ENCODE measurements at places on chromosomes 7 and 10.

DNA sequence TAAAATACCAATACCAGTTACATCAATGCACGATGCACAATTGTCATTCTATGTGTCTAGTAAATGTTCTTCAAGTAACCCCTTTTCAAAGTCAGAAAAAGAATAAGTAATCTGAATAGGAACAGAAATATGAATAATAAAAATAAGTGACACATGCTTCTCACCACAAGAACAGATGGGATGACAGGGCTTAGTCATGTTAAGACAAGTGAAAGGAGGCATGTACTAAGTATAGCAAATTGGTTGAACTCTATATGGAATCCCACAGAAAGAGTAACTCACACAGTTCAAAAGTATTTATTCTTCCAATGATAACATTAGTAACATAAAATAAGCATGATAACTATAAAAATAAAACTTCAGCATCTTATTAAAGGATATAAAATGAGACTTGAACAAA, 100.9 kb upstream of the TAS2R16 start:
- DNase-seq, result no peak

GRCh38 chr7:17319164-17320101, 21.0 kb downstream of the AHR start:
- no peak for DNase-seq

- no peak for DNase-seq
Measured at GRCh38 chr10:62166331-62167131, 102.1 kb downstream of the RTKN2 start.

GRCh38 chr10:119090968-119091367, 10.4 kb upstream of the EIF3A start:
- DNase-seq, result no peak

DNA sequence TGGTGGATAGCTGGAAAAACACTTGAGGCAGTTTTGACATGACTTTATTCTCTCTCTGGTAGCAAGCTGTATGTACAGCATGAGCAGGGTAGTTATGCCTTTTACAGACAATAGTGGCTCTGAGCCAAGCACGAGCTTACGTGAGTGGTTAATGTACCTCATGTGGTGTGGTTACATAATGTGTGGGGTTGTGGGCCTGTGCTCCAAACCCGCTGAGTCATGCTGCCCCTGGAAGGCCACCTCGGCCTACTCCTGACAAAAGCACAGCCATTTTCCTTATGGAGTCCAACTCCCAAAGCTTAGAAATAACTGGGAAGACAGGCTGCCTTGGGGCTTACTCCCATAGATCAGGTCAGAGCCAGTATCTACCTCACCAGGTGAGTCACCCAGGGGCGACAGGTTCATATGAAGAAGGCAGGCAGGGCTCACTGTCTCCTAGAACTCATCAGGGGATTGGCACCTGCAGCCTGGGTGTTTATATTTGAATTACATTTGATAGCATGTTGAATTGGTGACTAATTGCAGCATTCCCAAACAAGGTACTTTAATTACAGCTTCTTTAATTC, 404.5 kb downstream of the ADRA2A start:
- no peak for DNase-seq

- DNase-seq, result no peak
Measured at GRCh38 chr7:74012842-74013249, 15.1 kb upstream of the ELN start.

- no peak for DNase-seq
Measured at GRCh38 chr7:41786944-41787343, 84.1 kb upstream of the INHBA start.

- no peak for DNase-seq
Measured at GRCh38 chr10:114758331-114758730, 63.2 kb upstream of the FHIP2A start.

- peak; percentile 32 for DNase-seq
Measured at GRCh38 chr10:31759124-31759798, 169.4 kb downstream of the ARHGAP12 start.

GRCh38 chr10:95196046-95196445, 2.0 kb downstream of the ACSM6 start:
- no peak for DNase-seq

- DNase-seq, result no peak
Measured at GRCh38 chr10:98030093-98030821, at the start of gene CRTAC1. Gene CRTAC1, minus strand, starts transcription at chr10:98030621. Its CDS starts 149 bp downstream, at chr10:98030472.

GRCh38 chr7:151060113-151060415, 675 bp downstream of the SLC4A2 start:
- no peak for DNase-seq

GRCh38 chr7:43956027-43956426, 29.8 kb downstream of the UBE2D4 start:
- no peak for DNase-seq

DNA sequence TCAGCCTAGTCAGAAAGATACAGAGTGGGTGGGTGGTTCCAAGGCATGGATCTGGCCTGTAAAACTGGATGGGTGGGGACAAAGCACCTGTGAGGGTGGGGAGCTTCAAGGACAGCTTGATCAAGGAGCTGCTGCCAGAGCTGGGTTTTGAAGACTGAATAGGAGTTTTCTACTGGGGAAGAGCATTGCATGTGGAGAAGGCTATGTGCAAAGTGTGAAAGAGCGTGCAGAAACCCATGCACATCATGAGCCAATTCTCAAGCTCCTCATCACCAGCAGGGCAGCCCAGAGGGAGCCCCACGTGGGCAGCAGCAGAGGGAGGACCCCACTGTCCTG, 58.6 kb downstream of the PDGFA start:
- no peak for DNase-seq

DNA sequence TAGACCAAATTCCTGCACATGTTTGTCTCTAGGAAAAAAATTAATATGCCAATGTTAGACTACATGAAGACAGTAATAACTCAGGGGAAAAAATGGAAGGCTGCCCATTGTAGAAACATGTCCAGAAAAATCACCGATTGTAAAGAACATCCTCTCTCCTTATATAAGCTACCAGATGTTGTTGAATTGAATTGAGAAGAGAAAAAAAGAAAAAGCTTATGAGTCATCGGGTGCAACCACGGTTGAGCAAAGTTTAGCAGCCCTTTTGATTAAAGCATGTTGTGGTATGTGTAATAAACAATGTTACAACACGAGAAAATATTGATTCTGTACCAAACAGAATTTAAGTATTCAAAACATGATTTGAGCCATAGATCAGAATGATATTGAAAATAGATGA, 102.3 kb upstream of the ARHGAP21 start:
- DNase-seq, result no peak

GRCh38 chr10:60666221-60666620, 112.1 kb upstream of the CDK1 start:
- DNase-seq, result no peak

DNA sequence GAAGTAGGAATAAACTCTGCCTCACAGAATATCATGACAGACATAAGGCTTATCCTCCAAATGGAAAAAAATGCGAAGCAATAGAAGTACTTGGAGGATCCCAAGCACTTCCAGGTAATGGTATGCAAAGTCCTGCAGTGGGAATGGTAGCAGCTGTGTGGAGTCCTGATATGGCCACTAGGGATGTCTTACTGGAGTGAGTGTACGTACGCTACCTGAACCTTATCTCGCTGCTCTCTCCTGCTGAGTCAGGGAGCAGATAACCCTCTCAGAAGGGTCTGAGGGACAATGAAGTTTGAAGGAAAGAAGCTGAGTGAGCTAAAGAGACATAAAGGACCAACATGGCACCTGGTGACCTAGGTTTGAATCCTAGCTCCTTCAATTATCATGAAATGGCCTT, 42.2 kb downstream of the CH25H start:
- DNase-seq, result no peak

- DNase-seq, result no peak
Measured at GRCh38 chr10:20936396-20936795, 39.3 kb upstream of the NEBL start.

DNA sequence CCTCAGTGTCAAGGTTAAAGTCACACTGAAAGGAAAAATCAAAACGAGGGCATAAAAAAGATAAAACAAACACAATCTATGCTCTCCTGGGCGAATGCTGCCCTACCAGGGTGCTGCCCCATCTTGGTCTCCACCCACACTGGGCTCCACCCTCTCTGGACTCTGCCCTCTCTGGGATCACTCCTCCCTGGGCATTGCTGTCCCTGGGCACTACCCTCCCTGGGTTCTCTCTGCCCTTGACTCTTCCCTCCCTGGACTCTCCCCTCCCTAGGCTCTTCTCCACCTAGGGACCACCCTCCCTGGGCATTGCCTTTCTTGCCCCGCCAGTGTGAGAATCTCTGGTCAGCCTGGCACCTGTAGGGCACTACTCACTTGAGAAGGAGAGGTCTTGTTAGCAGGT, 8.6 kb downstream of the GDF2 start:
- no peak for DNase-seq

DNA sequence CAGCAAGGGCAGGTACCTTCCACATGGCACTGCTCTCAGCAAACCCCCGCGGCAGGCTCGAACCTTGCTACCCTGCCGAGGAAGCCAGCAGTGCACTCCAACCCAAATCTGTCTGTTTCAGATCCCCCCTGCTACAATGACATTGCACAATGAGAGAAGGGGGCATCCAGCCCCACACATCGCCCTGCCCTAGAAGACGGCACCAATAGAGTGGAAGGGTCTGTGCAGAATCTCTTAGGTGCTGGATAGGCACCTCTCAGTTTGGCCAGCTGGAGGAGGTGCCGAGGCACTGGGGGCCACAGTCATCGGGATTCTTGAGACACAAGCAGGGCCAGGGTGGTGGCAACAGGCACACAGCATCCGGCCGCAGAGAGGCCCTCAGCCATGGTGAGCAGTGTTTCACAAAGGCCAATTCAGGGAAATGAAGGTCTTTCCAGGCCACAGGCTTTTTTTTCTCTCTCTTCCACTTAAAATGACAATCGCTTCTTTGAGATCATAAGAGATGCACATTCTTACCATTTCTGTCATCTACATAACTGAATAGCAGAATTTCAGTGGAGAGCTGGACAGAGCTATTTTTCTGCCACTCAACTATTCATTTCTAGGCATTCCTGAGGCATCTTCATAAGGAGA, 281.3 kb downstream of the TNS3 start:
- no peak for DNase-seq

GRCh38 chr7:43568529-43568928, 14.4 kb upstream of the STK17A start:
- no peak for DNase-seq

- DNase-seq, result no peak
Measured at GRCh38 chr10:7111561-7111960, 299.3 kb downstream of the SFMBT2 start.

DNA sequence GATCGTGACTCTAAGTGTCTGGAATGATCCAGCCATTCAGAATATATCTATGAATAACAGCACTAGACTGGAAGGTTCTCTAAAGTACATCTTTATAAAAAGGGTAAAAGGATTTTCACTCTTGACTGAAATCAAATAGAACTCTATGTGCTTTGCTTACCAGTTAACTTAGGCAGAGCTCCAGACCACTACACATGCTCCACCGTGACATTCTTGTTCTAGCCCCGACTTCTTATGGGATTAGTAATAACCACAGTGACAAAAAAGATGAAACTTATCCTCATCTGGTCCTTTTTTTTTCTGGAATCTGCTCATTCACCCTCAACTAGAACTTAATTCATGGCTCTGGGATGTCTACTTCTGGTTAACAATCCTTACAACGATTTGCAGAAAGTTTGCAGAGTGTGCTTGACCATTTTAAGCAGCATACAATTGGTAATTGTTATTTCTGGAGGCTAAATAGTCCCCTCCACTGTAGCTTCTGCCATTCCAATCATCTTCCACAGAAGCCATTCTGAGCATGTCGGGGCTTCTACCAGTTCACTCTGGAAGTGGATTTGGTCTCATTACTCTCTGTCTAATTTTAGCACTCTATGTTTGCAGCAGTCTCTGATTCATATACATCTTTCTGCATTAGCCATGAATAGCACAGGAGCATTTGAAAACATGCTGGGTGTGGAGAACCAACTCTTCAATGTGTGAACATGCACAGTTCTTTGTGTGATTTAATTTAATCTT, 163.7 kb upstream of the CDC14C start:
- no peak for DNase-seq

- peak; percentile 55 for DNase-seq
Measured at GRCh38 chr10:128210215-128211063, 84.2 kb upstream of the MKI67 start.

GRCh38 chr10:5532618-5533097, 7.9 kb downstream of the CALML3 start:
- DNase-seq, result no peak

DNA sequence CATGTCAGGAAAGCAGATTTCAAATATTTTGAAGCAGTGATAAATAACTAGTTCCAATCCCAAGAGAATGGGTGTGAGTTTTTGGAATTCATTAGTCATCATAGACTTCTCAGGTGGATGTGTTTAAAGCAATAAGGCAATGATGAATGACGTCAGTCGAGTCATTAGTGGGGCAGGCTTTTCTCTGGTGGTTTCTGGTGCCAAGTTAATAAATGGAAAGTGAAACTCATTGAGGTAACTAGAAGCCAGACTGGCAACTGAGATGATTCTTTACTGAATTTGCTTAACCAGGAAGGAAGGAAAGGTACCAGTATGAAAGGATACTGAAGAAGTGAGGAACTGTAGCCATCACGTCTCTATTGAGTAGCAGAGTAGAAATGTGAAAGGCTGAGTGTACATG, 311.0 kb downstream of the GPAM start:
- DNase-seq, result no peak

- no peak for DNase-seq
Measured at GRCh38 chr10:98313598-98313997, 45.6 kb upstream of the LOXL4 start.

DNA sequence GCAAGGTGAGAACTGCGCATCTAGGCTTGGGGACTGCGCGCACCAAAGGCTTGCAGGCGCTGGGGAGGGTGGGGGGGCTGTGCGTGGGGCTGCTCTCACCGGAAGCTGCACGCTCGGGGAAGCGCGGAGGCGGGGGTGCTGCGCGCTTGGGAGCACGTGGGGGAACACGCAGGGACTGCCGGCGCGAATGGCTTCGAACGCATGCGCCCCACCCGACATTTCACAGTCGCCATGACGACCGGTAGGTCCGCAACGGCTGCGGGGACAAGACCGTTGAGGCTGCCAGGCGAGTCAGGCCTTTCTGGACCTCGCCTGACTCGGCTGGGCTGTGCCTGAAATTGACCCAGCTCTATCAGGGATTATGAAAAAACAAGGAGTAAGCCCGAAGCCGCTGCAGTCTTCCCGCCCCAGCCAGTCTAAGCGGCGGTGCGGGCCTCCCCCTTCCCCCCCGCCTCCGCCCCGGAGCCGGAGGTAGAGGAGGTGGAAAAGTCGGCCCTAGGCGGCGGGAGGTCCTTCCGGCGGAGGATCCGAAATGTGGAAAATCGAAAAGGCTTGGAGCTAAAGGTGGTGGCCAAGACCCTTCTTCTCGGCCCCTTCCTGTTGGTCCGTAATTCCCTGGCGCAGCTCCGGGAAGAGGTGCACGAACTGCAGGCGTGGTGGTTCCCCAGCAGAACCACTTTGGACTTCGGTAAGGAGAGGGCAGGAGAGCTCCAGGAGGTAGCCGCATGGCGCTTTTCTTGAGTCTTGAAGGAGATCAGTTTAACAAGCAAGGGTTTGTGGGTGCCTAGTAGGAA, 34.9 kb upstream of the STEAP1 start:
- DNase-seq, result no peak

- DNase-seq, result no peak
Measured at GRCh38 chr7:20206104-20206896, 10.9 kb downstream of the MACC1 start.

- DNase-seq, result no peak
Measured at GRCh38 chr7:28180031-28180363, 598 bp downstream of the JAZF1 start.

Data from stimulated activated CD8-positive, alpha-beta memory T cell treated with anti-CD3 and anti-CD28 coated beads, Interleukin-12 subunit alpha, Interleukin-12 subunit beta, amount 100 ng/mL, for 1 hour (primary cell).